ENCODE measurements at places on chromosomes 7 and 10.

DNA sequence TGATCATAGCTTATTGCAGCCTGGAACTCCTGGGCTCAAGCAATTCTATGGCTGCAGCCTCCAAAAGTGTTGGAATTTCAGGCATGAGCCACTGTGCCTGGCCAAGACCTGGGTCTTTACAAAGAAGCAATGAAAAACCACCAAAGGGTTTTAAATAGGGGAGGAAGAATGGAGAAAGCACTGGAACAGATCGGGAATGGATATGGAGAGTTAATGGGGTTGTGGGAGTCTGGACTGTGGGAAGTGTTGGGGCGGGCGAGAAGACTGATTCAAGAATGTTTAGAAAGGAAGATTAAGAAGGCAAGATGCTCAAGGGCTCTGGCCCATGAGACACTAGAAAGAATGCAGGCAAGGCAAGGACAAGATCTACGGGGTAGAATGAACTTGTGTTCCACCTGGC is 98.5 kb downstream of the CARD11 start:
- DNase-seq: no peak

- peak; percentile 51 for DNase-seq
Observed at GRCh38 chr10:110214371-110214826, 7.0 kb downstream of the MXI1 start.

DNA sequence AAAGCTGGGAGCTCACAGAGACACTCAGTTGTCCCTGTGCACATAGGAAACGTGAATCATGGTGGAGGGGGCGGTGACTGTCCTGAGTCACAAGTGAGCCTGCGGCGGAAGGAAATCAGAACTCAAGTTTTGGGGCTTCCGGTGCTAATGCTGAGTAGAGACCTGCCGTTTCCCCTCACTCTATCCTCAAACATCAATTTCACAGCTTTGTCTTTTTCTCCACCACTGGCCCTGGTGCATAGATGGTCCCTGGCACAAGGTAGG is 21.9 kb downstream of the ADCYAP1R1 start:
- DNase-seq: no peak

GRCh38 chr7:156984174-156984891 is 26.1 kb downstream of the MNX1 start:
- no peak for DNase-seq

DNA sequence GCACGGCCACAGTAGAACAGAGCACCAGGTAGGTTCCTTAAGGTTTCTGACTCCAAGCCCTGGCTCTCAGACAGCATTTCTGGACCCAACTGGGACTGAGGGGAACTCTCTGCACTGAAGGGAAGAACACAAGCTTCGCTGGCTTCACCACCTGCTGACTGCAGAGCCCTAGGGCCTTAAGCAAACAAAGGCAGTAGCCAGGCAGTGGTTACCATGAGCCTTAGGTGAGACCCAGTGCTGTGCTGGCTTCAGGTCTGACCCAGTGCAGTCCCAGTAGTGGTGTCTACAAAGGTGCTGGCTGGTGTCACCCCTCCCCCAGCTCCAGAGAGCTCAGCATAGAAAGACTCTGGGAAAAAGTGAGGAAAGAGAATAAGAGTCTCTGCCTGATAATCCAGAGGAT is 59.5 kb downstream of the SIRT1 start:
- no peak for DNase-seq

- DNase-seq: no peak
Observed at GRCh38 chr7:47513741-47514241, 68.1 kb downstream of the TNS3 start.

- DNase-seq: peak; percentile 66
Observed at GRCh38 chr7:98733036-98733435, 116.0 kb downstream of the NPTX2 start.

DNA sequence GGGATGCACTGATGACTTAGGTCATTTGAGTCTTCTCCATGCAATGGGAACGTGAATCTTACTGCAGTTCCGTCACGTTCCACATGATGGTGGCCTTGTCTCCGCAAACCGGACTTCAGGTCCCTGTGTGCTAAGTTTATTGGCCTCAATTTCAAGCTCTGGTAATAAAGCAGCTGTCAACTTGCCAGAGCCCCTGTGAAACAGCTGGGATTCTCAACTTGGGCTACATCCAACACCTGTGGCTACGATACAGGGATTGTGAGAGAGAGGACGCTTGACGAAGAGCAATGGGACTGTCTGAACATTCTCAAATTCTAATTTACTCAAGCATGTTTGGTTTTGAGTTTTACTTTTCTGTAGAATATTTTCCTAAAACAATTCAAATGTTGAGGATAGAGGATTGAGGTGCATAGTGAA is 174.2 kb downstream of the PTN start:
- DNase-seq: no peak

All from GM13977 (cell line).